ENCODE measurements at places on chromosomes 1 and 21.

- DNase-seq, result no peak
These were observed 13.1 kb upstream of the VAMP4 start for GRCh38 chr1:171754971-171755370.

DNA sequence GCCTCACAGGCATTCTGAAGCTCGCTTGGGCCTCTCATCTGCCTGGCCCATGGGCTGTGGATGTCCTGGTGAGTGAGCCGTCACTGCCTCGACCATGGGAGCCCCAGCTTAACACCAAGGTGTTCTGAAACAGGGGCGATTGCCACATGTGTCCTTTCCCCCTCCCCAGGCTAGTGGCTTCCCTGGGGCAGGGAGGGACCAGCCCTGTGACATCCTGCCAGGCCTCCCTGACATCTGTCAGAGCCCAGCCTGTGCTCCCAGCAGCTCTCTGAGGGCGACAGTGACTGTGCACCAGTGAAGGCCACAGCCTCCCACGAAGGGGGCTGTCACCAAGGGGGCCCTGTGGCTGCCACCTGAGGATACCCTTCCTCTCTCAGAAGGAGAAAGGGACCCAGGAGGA, 35.9 kb upstream of the CCDC27 start:
- DNase-seq, result no peak

GRCh38 chr1:93080179-93080823, 1.2 kb downstream of the MTF2 start:
- DNase-seq, result no peak

DNA sequence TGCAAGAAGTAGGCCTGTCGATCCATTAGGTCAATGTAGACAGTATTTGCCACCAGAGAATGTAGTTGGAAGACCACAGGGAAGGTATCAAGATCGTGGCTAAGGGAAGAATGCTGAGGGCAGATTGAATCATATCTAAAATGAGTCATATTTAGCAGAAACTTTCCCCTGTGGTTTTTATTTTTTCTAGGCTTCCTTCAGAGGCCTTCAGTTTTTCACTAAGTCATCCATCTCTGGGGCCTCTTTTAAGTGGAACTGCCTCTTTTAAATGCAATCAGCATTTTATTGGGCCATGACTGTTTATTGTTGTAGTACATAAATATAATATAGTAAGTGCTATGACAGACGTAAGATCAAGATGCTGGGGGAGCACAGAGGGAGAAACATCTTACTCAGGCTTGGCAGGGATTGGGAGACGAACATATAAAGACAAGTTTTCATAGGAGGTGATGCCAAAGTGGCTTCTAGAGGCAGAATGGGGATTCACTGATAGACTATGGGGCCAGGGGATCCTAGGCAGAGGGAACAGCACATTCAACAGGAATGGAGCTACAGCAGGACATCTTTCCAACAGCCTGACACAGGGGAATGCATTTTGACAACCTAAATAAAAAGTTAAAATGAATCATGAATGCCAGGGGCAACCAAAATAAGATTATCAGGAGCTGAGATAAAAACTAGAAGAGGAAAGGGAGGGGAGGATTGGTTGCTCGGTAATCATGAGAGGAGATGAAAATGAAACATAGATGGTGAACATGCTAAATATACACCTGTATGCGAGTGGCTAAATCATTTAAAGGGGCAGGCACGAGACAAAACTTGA, 20.1 kb downstream of the UBE2U start:
- no peak for DNase-seq

- DNase-seq, result no peak
These were observed at the start of gene SIM2 for GRCh38 chr21:36698981-36699545. TSS of gene SIM2 (plus strand) at chr21:36699115. CDS start at chr21:36699747, 632 bp downstream.

DNA sequence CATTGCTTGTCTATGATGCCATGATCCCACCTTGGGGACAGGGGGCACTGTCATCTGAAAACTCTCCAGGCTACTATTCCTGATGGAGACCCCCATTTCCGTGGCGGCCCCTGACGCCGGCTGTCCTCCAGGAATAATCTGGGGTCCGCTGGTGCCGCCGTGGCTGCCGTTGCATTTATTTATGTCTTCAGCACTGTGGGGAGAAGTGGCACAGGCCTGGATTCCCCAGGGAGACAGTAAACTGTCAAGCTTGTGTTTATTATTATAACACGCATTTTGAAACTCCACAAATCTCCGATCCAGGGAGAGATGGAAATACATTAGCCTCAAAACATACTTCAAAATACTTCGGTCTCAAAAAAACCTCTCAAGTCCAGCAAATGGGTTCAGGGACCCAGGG, 126.9 kb upstream of the C1orf174 start:
- DNase-seq, result no peak

DNA sequence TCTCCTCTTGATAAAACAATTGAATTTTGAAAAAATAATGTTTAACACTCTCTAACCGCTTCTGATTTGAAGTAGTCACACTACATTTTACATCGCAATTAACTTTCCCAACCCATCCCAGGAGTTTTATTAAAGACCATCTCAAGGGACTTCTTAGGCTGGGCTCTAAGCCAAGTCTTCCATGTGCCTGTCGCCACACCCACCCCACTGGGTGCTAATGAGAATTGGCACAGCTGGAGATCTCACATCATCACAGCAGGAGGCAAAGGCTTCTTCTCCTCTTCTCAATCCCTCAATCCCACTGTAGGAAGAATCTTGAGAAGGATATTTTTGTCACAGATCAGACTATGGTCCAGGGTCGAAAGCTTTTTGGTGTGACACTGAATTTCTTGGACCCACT, 328.9 kb downstream of the NUF2 start:
- no peak for DNase-seq

DNA sequence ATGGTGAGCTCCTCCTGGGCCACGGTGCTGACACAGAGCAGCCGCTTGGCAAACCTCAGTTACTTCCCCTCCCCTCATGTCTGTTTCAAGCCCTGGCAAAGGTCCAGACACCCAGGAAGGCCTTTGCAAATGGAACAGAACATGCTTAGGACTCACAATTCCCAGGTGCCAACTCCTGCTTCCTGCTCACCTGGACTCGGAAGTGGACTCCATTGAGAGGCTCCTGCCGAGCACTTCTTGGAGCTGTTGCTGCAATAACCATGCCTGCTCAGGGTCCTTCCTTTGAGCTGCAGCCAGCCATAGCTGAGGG, 10.7 kb downstream of the DCST2 start:
- DNase-seq, result no peak
